ENCODE measurements at places on chromosomes 3 and 15.

GRCh38 chr3:157919319-157919887, 186.8 kb downstream of the SHOX2 start:
- no peak for DNase-seq

- DNase-seq: no peak
Measured at GRCh38 chr3:52039846-52040245, 16.5 kb downstream of the DUSP7 start.

GRCh38 chr3:17195856-17196604, 311.3 kb downstream of the PLCL2 start:
- no peak for DNase-seq

GRCh38 chr3:186643493-186643892, 3.3 kb downstream of the FETUB start:
- no peak for DNase-seq

DNA sequence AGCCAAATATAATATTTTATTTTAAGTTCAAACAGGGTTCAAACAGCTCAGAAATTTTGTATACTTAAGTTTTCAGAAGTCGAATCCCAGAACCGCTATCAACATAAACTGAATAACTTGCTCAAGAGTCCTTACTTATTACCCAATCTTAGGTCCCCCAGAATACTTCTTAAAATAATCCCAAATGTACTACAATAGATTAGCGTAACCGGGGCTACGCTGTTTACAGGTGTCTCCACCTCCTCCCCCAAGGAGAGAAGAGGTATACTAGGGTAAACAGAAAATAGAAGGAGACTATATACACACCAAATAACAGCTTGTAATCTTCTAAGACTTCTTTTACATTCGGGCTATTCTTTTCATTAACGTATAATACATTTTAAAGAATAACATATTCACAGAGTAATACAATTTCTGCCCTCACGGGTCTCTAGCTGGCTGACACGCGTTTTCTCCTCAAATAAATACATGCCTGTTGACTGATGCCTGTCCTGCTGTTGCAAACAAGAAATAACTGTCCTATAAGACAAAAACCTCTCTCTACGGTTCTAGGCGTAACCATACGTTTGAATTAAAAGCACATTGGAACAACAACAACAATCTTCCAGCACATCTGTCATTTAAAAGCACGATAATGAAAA, 1.3 kb downstream of the DENND4A start:
- DNase-seq: no peak

DNA sequence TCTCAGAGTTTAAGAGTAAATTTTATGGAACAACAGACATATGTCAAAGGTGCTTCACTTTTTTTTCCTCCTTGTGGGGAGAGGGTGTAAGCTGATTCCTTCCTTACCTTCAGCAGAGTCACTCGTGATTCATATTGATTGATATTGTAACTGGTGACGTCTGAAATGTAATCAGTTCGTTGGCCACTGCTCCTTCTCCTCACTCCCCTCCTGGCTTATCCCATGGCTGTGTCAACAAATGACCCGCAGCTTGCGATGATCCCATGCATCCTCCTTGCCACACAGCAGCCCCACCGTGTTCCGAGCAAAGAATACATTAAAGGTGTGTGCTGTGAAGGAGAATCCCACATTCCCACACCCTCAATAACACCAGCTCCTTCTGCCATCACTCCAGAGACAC, 7.3 kb downstream of the MGLL start:
- no peak for DNase-seq

DNA sequence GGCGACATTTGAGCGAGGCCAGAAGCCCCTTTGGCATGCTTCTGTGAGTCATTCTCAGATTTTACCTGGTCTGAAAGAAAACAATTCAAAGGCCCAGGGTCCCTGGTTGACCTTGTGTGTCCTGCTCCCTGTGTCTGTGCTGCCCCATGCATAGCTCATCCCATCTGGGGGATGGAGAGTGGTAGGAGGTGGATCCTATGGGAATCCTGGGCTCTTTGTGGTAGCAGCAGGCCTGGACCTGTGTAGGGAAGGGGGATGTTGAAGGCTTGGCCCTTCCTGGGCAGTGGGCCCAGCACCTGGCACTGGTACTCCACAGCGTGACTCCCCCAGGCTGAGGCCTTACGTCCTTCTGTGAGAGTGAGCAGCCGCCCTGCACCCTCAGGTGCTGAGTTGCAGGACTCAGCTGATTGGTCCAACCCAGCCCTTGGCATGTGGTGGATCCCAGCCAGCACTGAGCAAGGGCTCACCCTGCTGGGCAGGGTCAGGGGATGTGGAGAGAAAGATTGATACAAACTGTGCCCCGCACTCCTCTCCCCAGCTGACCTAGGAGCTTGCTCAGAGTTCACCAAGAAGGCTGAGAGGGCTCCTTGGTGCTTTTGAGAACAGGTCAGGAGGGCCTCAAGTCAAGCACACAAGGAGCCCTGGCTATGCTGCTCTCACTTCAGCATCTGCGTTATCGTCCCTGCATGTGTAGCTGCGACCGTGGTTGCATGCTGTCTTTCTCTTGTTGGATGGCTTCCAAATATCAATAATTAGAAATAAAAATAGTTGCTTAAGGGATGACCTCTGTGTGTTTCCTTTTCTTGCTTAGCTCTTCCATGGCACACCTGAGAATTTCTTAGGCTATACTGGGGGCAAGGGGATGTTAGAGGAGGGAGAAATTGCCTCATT, 21.4 kb upstream of the JMJD7 start:
- no peak for DNase-seq

Measured in NCI-H345 (cell line).